CD4-positive, alpha-beta T cell treated with Interleukin-17A for 1 hour (primary cell): ENCODE measurements at places on chromosomes 12 and 14.
A peak's percentile ranks its signal among the peaks of the same experiment; 100 is the strongest.

DNA sequence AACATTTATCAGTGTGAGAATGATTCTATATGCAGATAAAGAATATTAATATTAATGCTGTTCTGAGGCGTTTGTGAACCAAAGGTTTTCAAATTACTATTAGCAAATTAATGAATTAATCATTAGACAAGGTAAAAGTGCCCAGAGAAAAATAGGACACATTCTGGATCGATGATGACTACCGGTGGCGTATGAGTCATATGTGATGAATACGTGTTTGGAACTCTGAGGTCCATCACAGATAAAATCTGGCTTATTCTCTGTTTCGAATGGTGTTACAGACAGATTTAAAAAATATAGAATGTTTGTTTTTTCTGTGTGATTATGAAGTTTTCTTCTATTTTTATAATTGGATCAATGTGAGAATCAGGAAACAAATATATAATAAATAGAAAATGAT is 79.2 kb upstream of the RTL1 start:
- DNase-seq, result no peak

GRCh38 chr12:70660620-70661219 is 23.5 kb upstream of the PTPRB start:
- DNase-seq, result peak; percentile 6

DNA sequence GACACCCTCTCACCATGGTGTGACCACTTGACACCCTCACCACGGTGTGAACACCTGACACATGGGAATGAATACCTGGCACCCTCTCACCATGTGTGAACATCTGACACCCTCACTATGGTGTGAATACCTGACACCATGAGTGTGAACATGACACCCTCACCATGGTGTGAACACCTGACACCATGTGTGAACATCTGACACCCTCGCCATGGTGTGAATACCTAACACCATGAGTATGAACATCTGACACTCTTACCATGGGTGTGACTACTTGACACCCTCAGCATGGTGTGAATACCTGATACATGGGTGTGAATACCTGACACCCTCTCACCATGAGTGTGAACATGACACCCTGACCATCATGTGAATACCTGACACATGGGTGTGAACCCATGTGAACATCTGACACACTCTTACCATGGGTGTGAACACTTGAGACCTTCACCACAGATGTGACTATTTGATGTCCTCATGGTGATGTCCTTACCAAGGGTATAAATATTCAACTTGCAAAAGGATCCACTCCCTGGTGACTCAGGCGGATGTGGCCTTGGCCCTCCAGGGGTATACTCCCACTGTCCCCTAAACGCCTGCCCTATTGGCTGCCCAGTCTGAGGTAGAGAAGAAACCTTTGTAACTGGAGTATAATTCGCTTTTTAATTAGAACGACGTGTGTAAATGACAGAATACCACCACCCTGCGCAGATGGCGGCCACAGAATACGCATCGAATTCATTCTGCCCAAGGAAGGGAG is 29.1 kb downstream of the RFLNA start:
- peak; percentile 29 for DNase-seq

- peak; percentile 49 for DNase-seq
These were observed 441 bp downstream of the RAB5B start for GRCh38 chr12:55974308-55974730.

- no peak for DNase-seq
These were observed 18.0 kb upstream of the LDHB start for GRCh38 chr12:21675641-21676040.

DNA sequence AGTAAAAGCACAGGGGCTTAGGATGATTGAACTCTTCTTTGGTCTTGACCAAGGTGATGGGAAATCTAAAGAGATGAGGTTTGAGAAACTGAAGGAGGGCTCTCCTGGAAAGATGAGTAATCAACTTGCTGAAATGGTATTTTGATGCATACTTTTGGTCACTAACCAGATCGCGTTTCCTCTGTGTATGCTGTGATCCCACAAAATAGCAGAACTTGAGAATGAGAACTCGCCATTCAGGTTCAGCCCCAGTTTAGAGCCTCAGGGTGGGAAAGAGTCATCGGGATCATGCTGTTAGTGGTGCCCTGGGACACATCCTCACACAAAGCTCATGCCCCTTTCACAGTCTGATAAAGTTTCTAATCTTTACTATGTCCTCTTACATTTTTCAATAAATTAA is 488.8 kb downstream of the ETNK1 start:
- DNase-seq, result no peak

GRCh38 chr14:51331486-51332367 is 91.7 kb downstream of the TMX1 start:
- DNase-seq, result no peak

DNA sequence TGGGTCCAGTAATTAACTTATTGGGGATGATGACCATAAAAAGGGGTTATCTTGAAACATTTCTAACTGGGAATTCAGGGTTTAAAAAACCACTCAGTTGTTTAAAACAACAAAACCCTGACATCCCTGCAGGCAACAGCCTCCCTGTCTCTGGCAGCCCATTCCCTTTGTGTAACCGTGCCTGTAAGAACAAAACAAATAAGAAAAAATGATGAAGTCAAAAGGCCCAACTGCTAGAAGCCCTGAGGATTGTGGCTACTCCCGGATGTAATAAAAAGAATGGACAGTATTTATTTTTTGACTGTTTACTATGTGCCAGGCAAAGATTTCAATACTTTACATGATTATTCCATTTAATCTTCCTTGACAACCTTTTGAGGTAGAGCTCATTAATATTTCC is 75.3 kb downstream of the TMCC3 start:
- DNase-seq, result no peak

- no peak for DNase-seq
These were observed 126.0 kb downstream of the HELB start for GRCh38 chr12:66428261-66428660.

- DNase-seq, result no peak
These were observed 51.2 kb downstream of the PPFIBP1 start for GRCh38 chr12:27575090-27575761.

DNA sequence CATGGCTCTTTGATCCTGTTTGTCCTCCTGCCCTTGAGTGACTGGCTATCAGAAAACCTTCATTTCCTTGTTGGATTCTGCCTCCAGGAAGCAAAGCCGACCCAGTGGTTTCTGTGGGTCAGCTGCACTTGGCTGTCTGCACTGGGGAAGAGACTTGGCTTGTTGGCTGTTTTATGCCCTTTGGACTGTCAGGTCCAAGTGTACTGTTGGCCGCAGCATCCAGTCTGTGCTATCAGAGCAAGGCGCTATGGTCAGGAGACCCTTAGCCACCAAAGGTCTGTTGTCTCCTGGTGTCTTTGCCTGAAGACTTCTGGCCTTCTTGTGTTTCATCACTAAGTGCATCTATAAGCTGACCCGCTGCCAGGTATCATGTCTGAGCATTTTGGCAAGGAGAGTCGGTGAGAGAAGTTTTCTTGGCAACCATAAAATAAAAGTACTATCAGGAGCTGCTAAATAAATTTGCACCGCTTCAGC is 177.4 kb upstream of the HIF1A start:
- DNase-seq, result no peak

- no peak for DNase-seq
These were observed 110.7 kb downstream of the PTCSC3 start for GRCh38 chr14:36065831-36066230.

DNA sequence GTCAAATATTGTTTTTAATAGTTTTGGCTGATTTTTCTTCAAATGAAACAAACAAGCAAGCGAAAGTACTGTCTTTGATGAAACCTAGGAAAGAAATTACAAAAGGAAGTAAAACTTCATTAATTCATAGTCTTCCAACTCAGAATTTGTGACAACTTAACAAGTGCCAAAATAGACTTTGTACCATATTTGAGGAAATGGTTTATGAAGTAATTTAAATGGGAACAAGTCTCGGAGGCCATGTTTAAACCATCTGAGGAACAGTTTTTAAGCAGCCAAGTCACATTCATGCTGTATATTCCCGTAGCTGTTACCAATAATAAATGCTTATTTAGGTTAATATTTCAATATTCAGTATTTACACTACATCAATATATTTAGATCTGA is 745 bp upstream of the ARHGDIB start:
- DNase-seq, result no peak

GRCh38 chr14:22255017-22255950 is 333.7 kb downstream of the DAD1 start:
- DNase-seq, result no peak

DNA sequence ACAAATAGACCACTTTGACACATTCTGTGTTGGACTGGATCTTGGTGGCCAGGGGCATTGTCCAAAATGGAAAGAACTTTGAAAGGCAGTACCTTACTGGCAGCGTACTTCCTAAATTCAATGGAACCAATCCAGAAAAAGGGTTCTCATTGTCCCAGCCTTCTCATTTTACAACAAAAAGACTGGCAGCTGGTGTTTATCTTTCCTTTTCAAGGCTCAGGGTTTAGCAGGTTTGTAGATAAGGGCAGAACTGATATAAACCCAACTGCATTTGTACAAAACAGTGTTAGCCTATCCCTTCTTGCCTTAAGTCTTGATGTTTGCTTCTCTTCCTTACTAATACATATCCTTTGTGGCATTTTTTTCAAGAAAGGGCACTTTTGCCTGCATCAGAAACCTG is 7.7 kb downstream of the THAP2 start:
- no peak for DNase-seq

GRCh38 chr14:69559581-69560011 is 15.1 kb downstream of the CCDC177 start:
- no peak for DNase-seq

GRCh38 chr14:100346306-100347091 is 23.4 kb downstream of the SLC25A47 start:
- DNase-seq, result no peak

DNA sequence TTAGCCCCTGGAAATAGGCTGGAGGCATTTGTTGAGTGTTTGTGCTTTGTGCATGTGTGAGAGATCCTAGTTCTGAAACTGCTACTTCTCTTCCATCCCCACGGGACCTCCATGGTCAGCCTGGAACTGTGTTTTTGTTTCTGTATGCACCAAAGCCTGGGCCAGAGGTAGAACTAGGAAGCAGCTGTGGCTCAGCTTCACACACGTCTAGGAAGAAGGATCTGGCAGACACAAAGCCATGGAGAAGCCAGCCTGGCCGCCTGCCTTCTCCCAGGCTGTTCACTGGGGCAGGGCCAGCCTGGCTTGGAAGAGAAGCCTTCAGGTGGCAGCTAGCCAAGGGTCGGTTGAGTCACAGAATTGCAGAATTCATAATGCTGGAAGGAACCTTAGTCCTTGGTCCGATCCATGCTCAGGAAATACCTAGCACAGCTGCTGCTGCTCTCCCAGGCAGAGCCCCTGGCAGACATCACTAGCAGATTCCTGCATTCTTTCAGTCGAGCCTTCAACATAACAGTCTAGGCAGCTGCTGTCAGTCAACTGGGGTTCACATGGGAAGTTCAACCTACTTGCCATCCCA is 27.0 kb downstream of the RIN3 start:
- no peak for DNase-seq

GRCh38 chr14:49767270-49767570 is 733 bp upstream of the KLHDC2 start:
- no peak for DNase-seq

DNA sequence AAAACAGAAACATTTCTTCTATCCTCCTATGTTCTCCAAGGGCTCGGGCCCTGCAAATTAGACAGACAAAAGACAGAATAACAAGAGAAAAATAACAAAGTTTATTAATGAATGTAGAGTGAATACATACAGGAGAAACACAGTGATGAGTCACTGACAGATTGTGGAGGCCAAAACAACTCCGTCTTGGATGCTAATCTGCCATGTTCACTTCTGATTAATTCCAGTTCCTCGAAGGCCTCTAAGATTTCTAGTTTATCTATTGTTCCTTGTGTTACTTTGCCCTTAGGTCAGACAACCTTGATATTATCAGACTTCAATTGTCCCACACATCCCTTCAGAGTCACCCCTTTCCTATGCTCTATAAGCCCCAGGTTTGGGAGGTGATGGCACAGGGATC is 26.8 kb upstream of the NEDD1 start:
- no peak for DNase-seq

DNA sequence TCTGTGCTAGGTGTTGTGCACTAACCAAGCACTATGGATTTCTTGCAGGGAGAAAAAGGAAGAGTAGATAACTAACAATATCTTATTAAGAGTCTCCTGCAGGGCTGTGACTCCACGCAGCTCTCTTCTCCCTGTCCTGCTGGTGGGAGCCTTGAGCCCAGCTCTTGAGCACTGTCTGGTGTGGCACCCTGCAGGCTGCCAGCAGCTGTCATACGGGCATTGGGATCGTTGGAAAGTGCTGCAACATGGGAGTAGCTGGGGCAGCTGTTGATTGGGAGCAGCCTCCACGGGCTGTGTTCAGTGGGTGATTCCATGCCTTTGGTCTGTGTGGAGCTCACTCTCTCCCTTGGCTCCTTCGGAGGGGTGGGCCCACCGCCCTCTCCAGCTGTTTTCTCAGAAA is 125.3 kb downstream of the FBXL14 start:
- no peak for DNase-seq

GRCh38 chr12:32344047-32344446 is 55.3 kb upstream of the FGD4 start:
- no peak for DNase-seq

DNA sequence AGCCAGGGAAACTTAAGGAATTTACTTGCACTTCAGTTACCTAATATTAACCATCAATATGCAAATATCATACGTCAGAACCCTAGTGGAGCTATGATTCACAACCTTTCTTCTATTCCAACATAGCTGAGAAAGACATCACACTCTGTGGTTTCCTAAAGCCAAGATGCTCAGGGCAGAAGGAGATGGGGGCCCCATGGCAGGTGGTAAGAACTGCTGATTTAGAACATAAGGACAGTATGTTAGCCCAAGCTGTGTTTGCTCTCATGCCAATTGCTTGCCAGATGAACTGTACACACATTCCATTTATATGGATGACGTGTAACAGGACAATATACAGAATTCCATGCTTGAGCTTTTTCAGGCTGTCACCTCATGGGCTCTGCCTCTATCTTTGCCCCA is 34.6 kb downstream of the HECTD4 start:
- DNase-seq, result no peak

- DNase-seq, result no peak
These were observed 106.7 kb downstream of the TMEM30B start for GRCh38 chr14:61174441-61174891.

DNA sequence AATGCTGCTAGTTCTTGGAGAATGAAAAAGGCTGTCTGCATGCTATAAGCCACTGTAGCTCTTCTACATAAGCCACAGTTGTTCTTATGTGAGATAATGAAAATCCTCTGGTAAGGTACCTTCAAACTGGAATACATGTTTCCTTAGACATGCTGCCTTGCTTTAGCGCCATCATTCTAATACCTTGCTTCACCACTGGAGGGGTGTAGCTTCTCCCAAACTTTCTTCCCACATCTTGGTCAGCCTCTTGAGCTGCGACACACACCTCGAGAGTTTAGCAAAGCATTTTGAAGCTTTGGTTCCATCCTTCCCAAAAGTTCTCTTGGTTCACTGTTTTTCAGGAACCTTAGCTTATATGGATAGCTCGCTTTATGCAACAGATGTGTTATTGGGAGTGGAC is 69.5 kb downstream of the NKX2-1 start:
- DNase-seq, result no peak

DNA sequence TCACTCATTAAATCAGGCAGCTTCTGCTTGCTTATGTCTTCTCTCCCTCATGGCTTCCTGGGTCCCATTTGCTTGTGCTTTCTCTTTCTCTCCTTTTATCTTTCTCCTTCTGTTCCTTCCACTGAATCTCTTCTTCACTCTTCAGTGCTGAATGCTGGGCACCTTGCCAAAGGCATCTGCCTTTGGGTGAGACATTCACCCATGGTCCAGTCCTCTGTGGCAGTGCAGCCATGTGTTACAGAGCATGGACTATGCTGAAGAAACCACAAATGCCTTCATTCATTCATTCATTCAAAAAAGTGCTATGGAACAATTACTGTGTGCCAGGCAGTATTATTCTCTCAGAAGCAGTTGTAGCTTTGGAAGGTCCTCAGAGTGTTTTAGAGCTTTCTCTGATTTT is 344.4 kb upstream of the STXBP6 start:
- DNase-seq, result no peak
